Fibroblast of skin of left biceps (primary cell): ENCODE measurements at places on chromosomes 2 and 18.

GRCh38 chr2:221410487-221410886, 161.6 kb downstream of the EPHA4 start:
- DNase-seq: no peak

DNA sequence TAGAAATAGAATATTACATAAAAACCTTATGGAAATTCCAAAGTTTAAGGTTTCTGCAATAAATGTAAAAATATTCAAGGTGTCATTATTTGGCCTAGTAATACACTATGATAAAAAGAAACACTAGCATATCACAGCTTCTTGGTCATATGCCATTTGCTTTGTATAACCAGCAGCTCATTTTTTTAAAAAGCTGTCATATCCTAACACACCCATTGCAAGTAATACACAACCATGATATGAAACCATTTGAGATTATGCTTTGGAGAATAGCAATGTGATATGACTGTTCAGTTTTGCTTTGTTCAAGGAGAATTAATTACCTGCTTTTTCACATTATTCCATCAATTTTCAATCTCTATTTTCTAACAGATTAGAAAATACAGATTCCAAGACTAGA, 149.0 kb downstream of the IKZF2 start:
- no peak for DNase-seq

DNA sequence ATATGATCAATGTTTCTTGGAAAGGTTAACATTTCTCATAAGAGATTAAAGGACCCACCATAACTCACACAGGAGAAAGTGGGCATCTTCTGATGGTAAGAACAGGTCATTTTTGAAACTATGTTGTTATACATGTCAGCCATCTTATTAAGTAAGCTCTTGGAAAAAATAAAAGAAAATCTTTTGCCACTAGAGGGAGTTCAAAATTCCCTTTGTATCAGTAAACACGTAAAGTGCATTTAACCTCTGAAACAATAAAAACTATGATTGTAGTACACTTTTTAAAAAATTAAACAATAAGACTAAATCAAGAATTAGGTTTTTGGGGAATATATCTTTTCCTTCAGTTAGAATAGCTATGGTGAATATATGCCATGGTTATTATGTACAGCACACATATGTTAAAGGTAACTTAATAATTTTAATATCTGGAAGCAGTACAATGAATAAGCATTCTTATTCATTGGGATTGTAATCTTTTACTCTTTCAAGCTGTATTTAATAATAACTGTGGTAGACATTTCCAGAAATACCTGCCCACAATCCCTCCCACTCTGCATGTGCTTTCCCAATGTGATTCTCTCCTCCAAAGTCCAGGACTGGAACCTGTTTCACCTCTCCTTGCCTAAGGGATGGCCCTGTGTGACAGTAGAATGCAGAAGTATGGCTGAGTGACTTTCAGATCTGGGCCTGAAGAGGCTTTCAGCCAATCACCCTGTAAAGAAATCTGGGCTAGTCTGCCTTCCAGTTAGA, 64.2 kb downstream of the RBMS1 start:
- no peak for DNase-seq

DNA sequence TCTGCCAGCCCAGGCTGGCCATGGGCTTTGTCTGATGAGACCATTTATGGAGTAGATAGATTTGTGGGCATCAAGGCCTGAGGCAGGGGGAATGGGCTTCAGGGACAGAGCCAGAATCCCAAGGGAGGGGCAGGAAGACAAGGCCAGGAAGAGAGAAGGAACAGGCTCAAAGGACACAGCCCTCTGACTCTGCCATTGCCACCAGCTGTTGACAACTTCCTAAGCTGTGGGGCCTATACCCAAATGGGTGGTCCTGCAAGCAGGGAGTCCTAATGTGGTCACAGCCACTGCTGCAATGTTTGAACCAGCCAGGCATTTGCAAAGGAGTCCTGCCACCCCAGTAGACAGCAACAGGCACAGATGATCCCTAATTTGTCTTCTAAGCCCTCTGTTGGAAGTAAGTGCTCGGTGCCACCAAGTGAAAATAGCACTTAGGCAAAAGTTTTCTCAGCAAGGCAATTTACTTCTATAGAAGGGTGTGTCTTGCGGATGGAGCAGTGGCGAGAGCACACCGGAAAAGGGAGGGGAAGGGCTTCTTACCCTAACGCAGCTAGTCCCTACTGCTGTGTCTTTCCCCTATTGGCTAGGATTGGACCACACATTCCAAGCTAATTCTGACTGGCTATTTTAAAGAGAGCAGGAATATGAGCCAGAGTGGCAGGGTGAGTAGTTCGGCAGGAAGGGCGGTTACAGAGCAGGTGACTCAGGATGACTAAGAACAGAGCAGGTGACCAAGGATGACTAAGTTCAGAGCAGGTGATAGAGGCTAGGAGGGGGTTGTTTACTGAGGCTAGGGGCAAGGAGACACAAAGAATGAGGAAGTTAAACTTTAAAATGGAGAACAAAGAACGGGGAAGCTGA, 47.2 kb downstream of the C1QL2 start:
- DNase-seq: no peak

DNA sequence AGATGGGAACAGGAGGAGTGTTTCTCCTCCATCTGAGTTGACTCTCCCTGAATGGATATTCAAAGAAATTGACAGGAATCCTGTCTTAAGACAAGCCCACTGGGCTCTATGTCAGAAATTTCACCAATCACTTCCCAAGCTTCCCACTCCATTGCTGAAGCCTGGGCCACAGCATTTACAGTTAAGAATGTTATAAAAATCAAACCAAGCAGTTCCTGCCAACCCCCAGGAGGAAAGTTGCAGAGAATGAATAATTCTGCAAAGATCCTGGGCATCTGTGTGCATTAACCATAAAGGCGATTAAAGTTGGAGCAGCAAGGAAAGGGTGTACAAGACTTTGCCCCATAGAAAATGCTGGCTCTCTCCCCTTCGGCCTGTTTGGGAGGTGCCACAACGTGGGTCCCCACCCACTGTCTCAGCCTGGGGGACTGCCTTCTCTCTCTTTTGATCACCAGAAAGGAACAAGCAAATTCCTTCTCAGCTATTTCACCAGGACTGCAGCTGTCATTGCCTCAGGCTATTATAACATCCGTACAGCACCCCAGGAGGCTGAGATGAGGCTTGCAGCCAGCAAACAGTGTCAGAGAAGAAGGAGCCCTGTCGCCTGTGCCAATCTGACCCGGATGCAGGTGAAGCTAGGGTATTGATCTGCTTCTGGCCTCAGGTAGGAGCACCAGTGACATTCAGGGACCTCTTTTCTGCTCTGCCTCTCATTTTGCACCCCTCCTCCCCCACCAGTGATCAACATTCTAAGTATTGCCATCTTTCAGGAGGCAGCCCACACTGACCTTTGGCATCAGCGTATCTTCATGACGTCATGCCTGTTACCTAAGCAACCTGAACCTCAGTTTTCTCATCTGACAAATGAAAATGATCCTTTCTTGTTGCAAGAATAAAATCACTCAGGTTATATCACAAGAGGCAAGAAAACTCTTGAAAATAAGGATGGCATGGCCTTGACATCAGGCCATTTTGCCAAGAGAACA, 219.0 kb downstream of the SH3BP4 start:
- peak; percentile 45 for DNase-seq

GRCh38 chr18:31097666-31098065, 4.6 kb downstream of the DSC2 start:
- no peak for DNase-seq

- DNase-seq: no peak
Observed at GRCh38 chr18:25658476-25658875, 306.5 kb upstream of the ZNF521 start.

- DNase-seq: no peak
Observed at GRCh38 chr2:19554520-19554919, 196.1 kb upstream of the OSR1 start.

DNA sequence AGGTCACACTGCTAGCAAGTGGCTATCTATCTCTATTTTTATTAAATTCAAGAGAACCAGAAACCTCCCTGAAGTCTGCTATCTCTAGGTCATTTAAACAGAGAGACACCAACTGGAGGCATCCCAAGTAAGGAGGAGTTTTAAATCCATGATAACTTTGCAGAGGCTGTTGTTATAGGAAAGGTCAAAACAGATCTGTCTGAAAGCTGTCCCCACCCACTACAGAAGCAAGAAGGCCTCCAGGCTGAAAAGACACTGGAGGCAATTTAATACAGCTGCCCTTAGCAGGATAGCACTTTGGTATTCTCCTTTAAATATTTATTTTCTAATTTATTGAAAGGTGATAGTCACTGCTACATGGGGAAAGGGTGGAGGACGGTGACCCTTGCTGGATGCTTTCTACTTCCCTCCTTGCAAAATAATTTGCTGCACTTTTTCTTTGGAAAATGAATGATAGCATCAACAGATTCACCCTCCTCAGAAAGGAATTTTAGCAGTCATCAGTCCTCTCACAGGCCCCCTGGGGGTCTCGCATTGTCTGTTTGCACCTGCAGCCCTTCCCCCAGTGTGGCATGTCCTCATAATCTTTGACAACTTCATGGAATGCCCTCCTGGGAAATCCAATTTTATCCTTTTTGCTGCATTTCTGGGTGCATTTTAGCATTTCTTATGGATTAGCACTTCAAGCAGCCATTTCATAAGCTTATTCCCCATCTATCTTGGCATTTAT, 429.5 kb upstream of the TNP1 start:
- DNase-seq: no peak

DNA sequence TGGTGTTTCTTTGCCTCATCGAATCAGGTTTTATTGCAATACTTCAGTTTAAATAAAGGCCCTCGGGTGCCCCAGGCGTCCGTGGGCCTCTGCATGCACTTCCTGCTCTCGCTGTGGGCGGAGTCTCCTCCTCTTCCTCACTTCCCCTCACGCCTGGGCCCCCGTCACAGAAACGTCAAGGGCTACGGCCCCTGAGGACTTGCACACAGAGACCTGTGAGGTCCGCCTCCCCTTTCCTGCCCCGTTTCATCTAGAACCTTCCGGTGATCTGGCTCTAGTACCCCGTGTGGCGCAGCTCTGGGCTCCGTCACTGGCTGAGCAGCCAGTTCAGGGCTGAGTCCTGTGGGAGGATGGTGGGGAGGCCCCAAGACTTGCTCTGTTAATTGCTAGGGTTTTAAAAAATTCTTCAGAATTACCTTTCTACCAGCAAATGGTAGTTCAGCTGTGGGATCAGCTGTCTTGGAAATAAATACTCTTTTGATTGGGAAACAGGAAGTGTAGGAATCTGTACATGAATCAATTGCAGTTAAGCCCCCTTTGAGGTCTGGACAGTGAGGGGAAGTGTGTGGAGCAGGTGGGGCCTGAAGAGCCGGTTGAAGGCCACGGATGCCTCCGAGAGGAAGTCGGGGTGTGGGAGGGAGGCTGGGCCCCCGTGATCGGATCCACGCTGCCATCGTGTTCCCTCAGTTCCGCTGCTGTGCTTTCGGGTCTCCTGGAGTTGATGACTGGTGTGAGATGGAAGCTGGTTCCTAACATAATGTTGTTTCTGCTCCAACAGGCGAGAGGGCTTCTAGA, 10.2 kb downstream of the NFATC1 start:
- DNase-seq: no peak

GRCh38 chr18:56067969-56068671, 480.1 kb upstream of the TCF4 start:
- peak; percentile 54 for DNase-seq

- DNase-seq: no peak
Observed at GRCh38 chr2:142220239-142220638, 89.4 kb upstream of the LRP1B start.

- DNase-seq: no peak
Observed at GRCh38 chr18:27382567-27383216, 197.6 kb upstream of the CHST9 start.

- no peak for DNase-seq
Observed at GRCh38 chr2:8252997-8253694, 428.7 kb upstream of the ID2 start.

DNA sequence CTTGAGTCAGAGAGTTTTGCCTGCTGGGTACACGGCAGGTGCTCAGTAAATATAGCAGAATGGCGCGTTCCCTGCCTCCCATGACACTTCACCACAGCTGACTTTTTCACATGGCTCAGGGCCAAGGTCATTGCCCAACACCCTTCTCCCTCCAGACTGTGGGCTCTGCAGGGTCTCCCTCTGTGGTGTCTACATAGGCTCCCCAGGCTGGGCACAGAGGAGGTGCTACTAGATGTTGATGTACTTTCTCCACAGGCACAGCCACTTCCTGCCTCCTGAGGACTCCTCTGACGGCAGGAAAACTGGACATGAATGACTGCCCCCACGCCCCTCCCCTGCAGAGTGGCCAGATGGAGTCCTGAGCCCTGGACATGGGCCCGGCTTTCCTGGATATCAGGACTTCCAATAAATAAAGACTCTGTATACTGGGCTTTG, 4.2 kb downstream of the CHCHD5 start:
- DNase-seq: no peak

- no peak for DNase-seq
Observed at GRCh38 chr2:200041639-200042038, 86.3 kb downstream of the MAIP1 start.

GRCh38 chr2:134183679-134184078, 70.2 kb upstream of the MGAT5 start:
- DNase-seq: no peak

DNA sequence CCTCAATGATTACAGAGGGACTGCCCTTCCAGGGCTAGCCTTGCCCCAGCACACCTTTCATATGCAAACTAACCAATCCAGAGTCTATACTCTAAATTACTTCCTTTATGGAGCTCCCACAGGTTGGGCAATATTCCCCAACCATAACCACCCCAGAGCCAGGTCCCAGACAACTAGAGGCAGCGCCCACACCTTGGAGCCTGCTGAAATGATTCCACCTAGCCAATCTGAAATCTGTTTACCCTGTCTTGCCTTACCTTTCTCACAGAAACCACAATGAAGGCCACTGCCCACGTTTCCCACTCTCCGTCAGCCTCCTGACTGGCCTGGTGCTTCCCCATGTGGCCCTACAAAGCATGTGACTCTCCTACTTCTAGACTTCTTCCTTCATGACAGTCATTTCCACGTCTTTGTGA, 62.0 kb downstream of the REEP1 start:
- no peak for DNase-seq

GRCh38 chr2:71618327-71619113, 165.2 kb downstream of the DYSF start:
- no peak for DNase-seq

DNA sequence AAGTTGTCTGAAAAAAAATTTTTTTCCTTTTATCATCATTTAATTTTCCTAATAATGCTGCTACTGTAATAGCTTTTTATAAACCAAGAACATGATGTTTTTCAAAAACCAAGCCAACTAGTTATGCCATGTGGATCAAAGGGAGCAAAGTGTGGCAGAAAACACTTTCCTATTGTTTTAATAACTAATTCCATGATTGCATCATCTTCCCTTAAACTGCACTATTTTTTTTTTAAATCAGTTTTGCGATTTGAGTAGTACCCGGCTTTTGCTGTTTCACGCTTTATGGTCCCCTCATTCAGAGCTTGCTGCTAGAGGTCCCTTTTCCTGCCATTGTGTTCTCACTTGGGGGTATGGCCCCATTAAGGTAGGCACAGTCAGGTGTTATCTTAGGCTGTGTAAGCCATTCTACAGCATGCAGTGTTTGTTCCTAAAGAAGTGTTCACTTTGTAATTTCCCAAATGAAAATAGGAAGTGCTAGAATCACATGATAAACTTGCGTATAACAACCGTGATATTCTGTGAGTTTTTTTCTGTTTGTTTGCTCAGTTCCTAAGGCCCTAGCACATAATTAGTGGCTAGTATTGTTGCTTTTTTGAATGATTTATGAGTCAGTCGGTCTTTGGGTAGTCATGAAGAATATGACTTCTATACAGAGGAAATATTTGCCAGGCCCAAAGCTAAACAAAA, 225.8 kb downstream of the PTGR3 start:
- no peak for DNase-seq

GRCh38 chr2:121214296-121214695, 70.7 kb downstream of the TFCP2L1 start:
- no peak for DNase-seq

GRCh38 chr2:191202209-191202721, 42.9 kb upstream of the MYO1B start:
- DNase-seq: peak; percentile 50

GRCh38 chr2:46771309-46771708, 144.3 kb downstream of the MCFD2 start:
- no peak for DNase-seq
